ENCODE measurements at places on chromosomes 3 and 15.

DNA sequence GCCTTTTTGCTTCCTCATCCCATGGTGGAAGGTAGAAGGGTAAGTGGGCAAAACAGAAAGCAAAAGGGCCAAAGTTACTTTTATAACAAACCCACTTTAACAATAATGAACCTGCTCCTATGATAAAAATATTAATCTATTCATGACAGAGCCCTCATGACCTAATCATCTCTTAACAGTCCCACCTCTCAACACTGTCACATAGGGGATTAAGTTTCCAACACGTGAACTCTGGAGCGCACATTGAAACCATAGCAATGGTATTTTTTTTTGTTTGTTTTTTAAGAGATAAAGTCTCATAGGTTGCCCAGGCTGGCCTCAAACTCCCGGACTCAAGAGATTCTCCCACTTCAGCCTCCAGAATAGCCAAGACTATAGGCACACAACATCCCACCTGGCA, 30.7 kb downstream of the KATNBL1 start:
- DNase-seq, result no peak

DNA sequence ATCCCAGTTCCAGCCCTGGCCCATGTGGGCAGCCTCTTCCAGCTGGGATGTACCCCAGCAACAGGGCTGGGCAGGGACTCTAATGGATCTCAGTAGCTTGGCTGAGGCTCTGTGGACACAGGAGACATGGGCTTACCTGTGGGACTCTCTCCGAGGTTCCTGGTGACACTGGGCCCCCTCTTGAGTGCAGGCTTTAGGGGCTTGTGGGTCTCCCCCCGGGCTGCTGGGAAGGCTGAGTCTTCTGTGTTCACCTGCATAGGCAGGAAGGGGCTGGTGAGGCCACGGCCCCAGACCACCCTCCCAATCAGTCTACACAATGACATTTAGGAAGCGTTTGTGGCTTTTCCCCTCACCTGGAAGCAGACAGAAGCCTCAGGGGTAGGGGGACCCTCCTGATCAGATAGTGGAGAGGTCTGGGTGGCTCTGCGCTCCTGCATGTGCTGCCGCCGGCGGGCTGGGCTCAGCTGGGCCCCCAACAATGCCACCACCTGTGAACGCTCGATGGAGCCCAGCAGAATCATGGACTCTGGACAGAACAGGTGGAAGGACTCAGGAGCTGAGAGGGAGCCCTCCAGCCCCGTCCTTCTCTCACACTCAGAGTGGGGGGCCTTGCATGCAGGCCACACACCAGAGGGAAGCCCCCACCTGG, 8.4 kb downstream of the CLCN2 start:
- DNase-seq, result no peak

- DNase-seq, result no peak
Measured at GRCh38 chr3:53493963-53494791, at the start of gene CACNA1D. TSS of gene CACNA1D (plus strand) at chr3:53494611. CDS start at chr3:53495167, 556 bp downstream.

DNA sequence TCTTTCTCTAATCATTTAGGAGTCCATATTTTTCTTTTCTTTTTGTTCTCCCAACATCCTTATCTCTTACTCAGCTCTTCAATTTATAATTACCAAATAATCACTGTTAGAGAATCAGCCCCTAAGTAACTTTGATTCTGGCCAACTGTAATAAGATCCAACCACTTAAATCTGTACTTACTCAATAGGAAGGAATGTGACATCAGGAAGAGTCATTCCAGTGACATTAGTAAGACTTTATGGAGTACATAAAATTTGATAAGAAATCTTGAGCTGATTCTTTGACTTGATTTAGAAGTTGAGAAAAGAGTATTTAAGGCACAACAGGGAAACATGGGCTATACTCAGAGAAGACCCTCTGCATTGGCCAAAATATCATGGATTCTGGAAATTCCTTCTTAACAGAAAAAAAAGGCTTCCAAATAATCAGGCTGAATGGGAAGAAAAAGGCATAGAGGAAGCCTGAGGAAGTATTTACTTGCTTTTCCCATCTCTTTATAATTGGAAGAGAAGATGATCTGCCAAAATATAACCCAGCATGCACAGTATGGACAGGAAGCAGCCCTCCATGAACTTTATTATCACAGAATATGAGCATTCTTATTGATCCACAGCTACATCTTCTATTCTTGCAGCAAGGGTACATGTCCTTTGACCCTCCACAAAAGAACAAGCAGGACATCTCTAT, 289.7 kb upstream of the TPRG1 start:
- no peak for DNase-seq

DNA sequence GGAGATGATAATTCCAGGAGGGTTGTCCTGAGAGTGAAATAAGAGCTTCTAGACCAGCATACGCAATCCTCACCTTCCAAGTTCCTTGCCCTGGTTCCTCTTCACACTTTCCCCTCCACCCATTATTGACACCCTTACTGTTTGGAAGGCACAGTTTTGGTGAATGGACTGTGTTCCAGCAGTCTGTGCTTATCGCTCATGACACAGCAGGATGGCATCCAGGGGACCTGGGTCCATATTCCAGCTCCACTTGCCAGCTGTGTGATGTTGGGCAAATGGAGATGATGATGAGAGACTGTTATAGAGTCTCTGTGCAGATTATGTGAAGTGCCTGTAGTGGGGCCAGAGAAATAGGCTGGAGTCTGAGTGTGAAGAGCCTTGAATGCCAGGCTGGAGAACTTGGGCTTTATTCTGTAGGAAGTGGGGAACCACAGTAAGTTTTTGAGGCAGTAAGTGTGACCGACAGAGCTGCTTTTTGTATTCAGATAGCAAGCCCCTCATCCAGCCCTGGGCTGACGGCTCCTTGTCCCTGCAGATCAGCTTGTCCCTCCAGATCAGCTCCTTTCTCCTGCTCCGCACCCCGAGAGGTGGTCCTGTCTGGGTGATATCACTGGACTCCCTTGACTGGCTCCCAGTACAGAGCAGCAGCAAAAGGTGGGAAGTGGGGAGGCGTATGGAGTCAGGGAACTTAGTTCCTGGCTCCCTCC, 8.1 kb downstream of the KBTBD13 start:
- DNase-seq, result no peak

DNA sequence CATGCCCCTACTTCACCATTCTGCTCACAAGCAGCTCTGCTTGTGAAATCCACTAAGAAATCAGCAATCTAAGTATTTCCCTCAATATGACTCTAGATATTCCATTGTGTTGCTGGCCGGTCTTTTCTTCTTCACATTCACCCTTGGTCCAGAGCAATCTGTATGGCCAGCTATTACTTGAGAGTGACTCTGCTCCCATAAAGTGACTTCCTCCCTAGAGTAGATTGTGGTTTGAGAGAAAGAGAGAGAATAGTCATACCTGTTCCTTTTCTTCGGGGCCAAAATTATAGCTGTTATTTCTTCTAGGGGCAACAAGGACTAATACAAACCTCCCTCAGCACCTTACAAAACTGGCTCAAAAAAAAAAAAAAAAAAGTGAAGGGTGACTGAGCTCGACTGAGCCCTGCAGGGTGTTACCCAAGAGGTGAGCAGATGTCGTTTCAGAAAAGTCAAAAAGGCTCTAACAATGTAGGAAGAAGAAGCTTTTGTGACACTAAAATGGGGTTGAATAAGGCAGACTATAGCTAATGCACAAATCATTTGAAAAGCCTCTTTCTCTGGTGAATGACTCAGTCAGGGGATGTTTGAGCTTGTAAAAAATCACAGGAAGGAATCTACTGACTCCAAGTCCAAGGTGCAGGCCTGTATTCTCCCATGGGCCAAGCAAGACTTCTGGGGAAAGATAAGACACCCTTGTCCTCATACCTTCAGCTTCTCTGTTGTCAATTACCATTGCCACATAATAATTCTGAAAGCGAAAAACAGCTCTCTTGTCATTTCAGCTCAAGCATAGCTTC, 161.0 kb upstream of the SLC24A5 start:
- no peak for DNase-seq

GRCh38 chr3:27910456-27910855, 188.3 kb upstream of the EOMES start:
- no peak for DNase-seq

GRCh38 chr3:157081626-157082210, 78.2 kb downstream of the CCNL1 start:
- DNase-seq, result peak; percentile 88

DNA sequence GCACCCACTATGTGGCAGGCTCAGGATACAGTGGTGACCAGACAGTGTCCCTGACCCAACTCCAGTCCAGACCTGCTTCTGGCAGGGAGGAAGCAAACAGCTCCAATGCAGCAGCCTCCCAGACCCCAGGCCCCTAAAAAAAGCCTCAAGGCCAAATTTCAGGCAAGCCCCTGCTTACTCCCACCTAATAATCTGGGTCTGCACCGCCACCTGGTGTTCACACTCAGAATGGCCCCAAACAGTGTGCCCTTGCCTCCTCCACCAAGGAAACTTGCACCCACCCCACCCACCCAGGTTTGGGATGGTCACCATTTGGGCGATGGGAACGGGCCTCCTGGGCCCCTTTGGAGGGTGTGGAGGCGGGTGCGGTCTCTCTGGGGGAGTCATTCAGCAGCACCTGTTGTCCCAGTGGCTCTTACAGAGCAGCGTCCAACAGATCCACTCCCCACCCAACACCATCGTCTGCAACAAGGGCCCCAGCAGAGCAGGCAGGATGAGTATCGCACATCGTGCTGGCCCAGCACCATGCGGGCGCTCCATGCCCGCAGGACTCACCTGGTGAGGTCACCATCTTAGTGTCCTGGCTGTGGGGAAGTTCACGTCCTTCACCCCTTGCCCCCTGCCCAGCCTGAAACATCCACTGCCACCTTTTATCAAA, 17.3 kb downstream of the C3orf18 start:
- DNase-seq, result peak; percentile 27

GRCh38 chr15:59020322-59020721, 32.9 kb downstream of the RNF111 start:
- DNase-seq, result no peak

DNA sequence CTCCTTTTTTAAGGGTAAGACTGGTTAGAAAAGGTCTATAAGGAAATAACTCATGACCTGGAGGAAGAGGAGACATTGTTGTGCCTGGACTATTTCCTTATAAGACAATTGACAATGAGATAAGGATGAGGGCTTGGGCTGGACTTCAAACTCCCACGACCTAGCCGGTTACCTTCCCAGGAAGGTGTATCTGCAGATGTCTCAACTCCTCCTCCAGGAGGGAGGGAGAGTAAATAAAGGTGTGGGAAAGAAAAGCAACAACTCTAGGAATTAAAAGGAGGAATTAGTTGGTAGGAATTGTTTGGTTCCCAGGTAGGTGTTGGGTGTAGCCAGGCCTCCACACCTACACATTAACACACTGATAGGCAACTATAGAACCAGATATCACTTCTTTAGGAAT, 97.8 kb upstream of the TBL1XR1 start:
- no peak for DNase-seq

DNA sequence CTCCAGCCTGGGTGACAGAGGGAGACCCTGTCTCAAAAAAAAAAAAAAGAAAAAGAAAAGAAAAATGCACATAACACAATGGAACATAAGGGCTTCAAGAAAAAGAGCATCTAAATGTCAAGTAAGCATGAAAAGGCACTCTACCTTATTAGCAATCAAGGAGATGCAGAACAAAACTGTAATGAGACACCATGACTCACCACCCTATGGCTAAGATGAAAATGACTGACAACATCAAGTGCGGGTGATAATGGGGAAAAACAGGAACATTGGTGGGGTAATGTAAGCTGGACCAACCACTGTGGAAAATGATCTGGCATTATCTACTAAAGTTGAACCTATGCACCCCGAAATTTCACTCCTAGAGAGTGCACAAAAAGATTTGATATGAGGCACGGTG, 19.6 kb upstream of the NSMCE3 start:
- no peak for DNase-seq

DNA sequence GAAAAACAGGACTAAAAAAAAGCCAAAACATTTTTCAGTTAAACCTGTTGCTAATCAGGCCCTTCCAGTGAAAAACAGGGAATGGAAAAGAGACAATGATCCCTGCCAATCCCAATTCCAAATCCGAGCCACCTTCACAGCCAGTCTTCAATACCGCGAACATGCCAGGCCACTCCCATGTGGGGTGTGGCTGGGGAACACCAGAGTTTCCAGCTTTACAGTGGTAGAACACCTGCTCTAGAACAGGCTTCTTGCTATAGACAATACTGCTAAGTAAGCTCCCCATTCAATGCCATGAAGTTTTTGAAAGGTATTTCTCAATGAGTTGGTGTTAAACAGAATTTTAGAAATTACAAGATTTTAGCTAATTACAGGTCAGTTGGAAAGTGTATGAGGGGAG, 228.3 kb downstream of the ATP8B4 start:
- DNase-seq, result no peak

DNA sequence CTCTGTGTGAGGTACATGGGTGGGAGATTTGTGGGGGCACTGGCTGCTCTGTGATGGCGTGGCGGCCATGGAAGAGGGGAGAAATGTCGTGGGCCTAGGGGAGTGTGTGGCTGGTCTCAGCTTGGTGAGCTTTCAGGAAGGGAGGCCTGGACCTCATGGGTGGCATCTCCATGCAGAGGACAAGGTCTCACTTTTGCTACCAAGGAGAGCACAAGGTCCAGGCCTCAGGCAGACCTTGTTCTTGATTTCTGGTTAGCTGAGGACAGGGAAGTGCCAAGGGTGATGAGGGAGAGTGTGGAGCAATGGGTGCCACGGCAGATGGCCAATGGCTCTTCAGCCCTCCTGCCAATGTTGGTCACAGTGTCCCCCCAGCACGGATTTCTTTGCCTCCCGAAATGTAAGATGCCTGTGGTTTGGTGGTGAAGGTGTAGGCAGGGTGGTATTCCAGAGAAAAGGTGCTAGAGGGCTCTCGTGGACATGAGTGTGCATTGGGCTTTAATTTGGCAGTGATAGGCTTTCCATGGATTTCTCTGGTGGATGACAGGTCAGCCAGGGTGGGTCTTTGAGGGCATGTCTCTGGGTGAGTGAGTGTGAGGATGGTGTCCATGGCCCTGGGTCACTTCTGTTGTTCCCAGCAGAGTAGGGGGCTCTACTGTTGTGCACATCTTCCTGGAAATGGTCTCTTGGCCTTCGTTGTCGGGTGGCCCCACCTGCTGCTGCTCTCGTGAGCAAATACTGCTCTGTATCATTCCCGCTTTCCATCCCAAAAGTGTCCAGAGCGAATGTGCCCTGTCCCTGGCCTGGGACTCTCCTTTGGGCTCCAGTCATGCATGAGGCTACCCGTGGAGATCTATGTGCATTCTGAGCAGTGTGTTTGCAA, 108.0 kb downstream of the SNRPN start:
- DNase-seq, result no peak
